CD4-positive, alpha-beta T cell treated with Interferon alpha-2 for 1 hour (primary cell): ENCODE measurements at places on chromosomes 2 and 18.

DNA sequence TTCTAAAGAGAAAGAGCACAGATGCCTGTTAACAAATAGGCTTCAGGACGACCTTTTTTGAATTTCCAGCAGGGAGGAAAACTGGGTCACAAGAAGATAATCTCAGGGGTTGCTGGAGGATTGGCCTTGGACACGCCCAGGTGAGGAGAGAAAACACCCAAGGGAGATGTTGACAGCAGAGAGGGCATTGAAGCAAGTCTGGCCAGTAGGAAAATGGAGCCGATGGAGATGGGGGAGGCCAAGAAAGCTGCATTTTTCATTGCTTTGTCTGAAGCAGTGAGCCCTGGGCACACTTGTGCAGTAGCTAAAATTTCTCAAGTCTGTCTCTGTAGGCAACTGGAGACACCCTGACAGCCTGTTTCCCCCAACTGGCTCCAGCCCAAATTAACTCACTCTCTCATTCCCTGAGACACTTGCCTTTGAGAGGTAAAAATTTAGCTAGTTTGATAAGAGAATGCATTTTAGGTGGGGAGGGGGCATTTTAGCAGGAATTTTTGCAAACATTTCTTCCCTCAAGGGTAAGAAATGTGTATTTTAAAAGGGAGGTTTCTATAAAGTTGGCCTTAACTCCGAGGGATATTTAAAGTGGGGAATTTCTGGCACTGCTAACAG lies 165.5 kb downstream of the TGIF1 start:
- no peak for DNase-seq

DNA sequence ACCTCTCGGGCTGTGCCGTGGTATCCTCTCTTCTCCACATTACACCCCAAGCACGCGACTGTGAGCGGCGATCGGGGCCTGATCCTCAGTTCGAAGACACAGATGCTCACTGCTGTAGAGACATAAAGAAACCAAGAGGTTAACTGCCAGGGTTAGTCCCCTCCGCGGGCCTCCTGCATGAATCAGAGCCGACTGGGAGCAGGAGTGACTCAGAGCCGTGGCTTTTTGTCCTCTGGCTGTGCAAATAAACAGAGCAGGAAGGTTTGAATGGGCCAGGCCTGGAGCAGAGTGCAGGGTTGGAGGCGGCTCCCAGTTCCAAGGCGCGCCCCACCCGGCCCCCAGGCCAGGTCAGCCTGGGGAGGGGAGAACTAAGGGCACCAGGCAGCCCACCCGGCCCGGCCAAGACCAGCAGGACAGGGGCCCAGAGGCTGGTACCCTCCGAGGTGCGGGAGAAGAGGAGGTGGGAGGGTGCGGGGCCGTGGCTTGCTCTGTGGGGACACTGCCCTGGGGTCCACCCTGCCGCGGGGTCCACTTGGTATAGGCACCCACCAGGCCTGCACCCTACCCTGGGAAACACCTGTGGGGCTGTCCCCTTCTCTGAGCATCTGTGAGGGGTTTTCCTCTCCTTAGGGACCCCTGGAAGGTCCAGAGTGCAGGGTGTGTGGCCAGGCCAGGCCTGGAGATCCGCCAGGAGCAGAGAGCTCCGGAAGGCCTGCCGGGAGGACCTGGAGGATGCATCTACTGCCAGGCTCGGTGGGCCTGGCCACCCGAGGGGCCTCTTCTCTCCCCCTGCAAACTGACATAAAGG lies 16.5 kb downstream of the TWIST2 start:
- DNase-seq, result no peak

- DNase-seq, result no peak
These were observed 10.6 kb downstream of the MFSD6 start for GRCh38 chr2:190418727-190419126.

- no peak for DNase-seq
These were observed 97.2 kb upstream of the OTOS start for GRCh38 chr2:240237609-240238174.

GRCh38 chr2:223674998-223675609 lies 72.9 kb upstream of the SCG2 start:
- no peak for DNase-seq

GRCh38 chr2:241082341-241083090 lies 19.6 kb downstream of the MTERF4 start:
- no peak for DNase-seq

- no peak for DNase-seq
These were observed 323.4 kb upstream of the RBMS1 start for GRCh38 chr2:160816916-160817499.

DNA sequence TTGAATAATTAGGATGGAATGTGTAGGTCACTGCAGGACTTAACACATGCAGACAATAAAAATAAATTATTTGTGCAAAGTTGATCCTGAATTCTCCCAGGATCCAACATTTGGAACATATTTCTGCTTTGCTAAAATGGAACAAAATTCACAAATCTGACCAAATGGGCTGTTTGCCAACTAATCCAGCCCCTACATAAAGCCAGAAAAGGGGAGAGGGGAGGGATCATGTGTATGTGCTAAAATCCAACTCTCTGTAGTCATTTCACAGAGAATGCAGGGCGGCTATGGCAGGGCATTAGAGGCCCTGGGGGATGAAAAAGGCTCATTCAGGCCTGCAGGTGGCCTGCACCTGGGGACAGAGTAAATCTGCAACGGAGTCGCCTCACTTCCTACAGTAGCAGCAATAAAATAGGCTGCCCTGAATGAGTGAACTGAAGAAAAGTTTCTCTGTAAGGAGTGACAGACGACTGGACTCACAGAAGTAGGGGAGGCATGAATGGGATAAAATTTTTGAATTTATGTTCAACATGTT lies 4.0 kb upstream of the ZFP36L2 start:
- no peak for DNase-seq

DNA sequence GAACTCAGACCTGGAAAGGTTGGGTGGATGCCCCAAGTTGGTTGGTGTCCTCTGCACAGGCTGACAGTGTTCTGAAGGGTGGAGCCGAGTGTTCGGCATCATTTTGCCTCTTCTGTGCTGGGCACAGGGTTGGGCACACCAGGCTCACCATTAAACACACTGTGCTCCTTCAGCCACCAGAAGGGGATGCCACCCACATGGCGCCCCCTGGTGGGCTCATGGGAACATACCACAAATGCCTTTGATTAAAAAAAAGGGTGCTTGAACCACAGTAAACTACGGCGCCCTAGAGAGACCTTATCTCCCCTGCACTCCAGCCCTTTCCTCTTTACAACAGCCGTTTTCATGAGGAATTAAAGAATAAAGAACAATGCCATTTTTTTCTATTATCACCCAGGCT lies 89.4 kb downstream of the CELF4 start:
- no peak for DNase-seq

DNA sequence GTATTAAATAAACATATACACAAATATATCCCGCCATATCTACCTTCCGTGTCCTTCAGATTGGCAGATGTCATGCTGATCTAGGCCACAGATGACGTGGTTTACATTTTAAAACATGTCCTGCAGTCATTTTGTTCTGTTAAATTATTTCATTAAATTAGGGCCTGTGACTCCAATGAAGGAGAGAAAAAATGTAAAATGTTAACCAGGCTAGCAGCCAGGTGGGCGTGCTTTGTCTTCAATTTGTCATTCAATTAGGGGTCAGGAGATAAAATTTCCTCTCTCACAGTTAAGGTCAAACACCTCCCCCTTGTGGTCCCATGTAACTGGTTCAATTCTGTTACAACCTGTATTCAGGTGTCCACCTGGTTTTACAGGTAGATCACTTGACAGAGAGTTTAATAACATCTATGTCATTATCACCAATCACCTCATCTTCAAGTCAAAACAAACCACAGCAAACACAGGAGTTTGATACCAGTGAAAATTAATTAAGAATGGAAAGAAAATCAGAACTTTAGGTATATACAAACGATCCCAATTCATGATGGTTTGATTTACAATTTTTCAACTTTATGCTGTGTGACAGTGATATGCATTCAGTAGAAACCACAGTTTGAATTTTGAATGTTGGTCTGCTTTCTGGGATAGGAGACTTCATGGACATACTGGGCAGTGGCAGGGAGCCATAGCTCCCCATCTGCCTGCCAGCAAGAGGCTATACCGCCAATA lies 339.4 kb downstream of the CMPK2 start:
- no peak for DNase-seq

DNA sequence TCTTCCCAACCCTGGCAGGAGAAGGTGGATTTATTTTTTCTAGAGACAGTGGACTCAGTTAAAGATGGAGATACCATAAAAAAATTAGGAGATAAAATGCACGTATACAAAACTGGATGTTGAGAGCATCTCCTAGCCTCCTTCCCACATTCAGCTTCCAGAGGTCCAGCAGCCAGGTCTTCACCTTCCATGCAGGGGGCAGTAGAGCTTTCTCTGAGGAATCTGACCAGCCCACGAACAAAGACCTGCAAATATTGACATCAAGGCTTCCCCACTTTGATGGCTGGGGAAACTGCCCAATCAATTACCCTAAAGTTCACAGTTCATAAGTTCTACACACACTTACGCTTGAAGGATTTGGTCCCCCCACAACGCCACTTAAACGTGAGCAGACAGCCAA lies 24.5 kb downstream of the AQP4 start:
- no peak for DNase-seq

DNA sequence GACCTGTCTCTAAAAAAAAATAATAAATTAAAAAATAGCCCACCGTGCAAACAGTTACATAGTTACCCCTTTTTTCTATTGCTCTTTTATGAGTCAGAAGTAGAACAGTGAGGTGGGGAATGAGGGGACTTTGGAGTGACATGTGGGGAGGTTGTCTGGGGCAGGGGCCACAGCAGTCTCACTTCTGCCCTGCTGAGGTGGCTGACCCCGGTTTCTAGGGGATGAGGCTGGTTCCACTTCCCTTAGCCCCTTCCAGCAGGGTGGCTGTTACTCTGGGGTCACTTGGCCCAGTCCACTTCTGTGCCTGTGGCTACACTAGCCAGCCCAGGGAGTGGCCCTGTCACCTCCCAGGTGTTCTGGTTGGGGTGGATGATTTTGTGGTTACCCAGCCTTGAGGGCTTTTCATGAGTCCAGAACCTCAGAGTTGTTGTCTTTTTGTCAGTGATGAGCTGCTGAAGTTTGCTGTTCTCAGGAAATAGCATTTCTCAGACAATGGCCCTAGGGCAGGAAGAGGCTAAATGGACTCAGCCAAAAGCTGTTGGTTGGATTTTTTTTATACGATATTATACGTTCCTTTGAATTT lies 28.0 kb upstream of the SCLY start:
- no peak for DNase-seq

DNA sequence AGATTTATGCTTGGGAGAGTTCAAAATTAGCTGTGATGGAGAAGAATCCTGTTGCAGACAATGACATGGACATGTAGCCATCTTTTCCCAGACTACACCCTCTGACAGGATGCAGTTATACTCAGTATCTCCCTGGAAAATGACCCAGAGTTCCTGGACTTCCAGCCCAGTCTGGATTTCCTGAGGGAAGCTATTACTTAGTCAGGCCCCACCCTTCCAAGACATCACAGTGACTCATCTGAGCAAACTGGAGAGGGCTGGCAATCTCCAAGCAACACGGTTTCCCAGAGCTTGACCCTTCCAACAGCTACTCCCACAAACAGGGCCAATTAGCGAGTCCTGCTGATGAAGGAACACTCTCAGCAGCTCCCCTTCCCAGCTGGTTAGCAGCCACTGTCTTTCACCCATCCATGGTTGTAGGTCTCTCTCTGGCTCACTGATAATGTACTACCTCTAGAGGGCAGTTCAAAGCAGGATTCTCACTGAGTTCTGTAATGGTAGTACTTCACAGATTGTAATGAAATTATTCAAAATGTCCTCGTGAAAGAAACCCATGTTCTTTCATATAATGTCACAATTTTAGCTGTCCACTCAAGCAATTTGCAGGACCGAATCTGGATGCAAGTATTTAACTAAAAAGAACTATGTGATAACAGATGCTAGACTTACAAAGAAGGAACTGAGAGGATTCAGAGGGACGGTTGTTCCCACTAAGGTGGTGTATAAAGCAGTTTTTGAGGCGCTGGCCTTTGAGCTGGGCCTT lies 110.2 kb downstream of the MDH1 start:
- DNase-seq, result peak; percentile 60

DNA sequence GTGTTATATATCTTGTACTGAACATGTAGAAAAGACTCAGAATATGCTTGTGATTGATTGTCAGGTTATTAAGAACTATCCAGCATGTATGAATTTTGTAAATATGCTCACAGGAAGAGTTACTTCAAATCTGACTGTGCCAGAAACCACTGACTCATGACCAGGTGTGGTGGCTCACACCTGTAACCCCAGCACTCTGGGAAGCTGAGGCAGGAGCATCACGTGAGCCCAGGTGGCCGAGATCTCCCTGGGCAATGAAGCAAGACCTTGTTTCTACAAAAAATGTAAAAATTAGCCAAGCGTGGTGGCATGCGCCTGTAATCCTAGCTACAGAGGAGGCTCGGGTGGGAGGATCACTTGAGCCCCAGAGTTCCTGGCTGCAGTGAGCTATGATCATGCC lies 126.6 kb downstream of the COMMD1 start:
- DNase-seq, result no peak

DNA sequence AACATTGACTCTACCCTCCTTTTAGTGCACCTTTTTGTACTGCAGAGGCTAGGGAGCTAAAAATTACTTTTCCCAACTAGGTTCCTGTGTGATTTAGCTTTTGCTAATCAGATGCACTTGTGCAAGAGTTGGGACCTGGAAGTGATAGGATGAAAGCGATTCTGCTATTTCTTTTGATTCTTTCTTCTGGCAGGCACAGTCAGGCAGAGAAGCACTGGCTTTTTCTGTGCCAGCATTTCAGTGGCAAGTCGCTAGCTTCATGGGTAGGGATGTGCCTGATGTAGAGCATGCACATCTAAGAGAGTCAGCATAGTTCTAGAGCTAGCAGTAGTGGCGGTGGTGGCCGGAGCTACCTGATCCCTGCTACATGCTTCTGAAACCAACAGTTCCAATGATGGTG lies 89.8 kb downstream of the MDH1 start:
- no peak for DNase-seq

GRCh38 chr2:96325041-96325883 lies at the start of gene ITPRIPL1:
Gene ITPRIPL1, plus strand, starts transcription at chr2:96325317. Its CDS starts 523 bp downstream, at chr2:96325840.
- peak; percentile 5 for DNase-seq

DNA sequence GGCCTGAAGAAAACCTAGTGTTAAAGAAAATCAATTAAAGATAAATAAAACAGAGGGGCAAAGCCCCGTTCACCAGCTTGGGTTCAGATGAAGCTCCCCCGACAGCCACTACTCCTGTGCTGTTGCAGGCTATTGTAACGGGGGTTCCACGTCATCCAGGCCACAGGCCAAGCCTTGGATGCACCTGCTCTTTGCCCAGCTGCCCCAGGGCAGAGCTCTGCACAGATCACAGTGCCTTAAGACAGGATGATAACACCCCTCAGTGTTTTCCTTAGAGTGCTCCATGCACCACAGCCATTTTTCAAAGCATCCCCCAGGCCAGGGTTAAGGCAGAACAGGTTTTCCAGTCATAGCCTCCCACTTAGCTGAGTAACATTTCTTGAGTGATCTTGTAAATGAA lies 32.0 kb downstream of the FASTKD2 start:
- DNase-seq, result no peak

DNA sequence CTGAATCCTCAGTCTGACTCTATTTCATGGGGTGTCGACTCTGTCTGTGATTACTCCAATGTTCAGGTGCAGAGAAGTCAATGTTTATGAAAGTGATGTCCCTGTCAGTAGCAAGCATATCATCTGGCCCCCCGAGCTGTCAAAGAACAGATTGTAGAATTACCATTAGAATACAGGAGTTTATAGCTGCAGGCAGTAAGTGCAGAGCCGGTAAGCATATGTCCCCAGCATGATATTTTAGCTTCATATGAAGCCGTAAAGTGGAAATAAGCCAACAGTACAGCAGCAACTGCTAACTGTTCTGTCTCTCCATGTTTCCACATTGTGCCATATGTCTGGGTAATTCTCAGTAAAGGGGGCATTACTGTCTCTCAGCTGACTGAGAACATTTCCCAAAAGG lies 541.8 kb downstream of the SOX11 start:
- DNase-seq, result no peak
